ENCODE measurements at places on chromosomes 6 and 20.

DNA sequence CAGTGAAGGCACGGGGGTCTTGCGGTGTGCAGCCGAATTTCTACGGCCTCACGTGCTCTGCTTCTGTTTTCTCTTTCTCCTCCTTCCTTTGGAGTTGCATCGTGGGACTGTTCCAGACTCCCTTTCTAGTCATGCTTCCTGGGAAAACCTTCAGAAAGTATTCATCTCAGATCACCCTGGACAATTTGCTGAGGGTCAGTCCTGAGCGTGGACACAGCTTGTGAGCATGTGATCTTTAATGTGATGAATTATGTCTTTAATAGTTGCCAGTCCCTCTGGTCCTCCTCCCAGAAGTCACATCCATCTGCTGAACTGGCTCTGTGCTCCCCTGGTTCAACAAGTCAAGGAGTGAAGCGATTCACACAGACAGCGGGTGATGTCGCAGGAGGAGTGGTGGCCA lies 145.0 kb upstream of the PDE10A start:
- no peak for DNase-seq

- DNase-seq: no peak
Measured at GRCh38 chr20:20895537-20895936, 183.1 kb upstream of the RALGAPA2 start.

DNA sequence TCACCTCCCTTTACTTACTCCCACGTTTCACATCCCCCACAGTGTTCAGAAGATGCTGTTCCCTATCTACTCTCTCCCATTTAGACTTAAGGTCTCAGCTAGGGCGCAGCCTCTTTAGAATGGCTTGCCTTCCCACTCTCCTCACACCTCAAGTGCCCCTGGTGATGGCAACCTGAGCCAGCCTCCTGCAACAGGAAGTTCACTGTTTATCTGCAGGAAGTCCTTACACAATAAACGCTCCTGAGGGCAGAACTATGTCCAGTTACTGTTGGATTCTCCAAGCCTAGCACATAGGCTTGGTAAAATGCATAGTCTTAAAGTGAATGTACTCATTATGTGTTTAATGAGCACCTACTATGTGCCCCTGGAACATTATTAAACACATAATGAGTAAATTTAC lies 21.9 kb upstream of the RAB22A start:
- DNase-seq: no peak

- DNase-seq: no peak
Measured at GRCh38 chr6:135910790-135911618, 59.5 kb downstream of the PDE7B start.

DNA sequence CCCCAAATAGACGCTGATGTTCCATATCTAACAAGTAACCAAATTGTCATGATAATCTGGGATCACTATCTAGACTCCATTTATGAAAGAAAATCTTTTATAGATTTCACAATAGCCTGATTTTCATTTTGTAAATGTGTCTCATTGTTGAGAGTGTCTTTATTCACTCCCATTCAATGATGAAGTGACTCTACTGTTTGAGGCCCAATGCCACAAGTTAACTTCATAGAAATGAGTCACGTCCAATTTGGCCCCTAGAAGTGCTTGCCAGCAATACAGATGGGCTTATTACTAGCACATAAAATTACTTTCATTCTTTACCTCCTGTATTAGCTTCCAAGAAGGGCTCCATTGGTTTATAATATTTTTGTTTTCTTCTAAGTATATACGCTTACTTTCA lies 6.3 kb downstream of the IPCEF1 start:
- no peak for DNase-seq

DNA sequence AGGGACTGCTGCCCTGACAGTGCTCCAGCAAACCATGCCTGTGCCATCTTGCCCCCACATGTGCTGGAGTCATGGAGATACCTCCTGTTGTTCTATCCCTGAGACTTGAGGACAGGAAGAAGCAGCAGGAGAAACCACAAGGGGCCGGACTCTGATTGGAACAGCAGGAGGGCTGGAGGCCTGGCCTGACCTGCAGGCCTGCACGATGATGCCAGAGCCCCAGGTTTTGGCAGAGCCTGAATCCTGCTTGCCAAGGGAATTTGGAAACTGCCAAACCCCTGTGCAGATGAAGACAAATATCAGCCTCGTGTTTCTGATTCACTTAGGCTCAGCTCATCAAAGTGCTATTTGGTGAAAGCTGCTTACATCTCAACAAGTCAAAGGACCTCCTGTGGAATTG lies 177.6 kb downstream of the MAFB start:
- no peak for DNase-seq

GRCh38 chr6:15389765-15390723 lies 144.2 kb downstream of the JARID2 start:
- no peak for DNase-seq

- DNase-seq: no peak
Measured at GRCh38 chr20:22909436-22909835, 125.7 kb upstream of the SSTR4 start.

DNA sequence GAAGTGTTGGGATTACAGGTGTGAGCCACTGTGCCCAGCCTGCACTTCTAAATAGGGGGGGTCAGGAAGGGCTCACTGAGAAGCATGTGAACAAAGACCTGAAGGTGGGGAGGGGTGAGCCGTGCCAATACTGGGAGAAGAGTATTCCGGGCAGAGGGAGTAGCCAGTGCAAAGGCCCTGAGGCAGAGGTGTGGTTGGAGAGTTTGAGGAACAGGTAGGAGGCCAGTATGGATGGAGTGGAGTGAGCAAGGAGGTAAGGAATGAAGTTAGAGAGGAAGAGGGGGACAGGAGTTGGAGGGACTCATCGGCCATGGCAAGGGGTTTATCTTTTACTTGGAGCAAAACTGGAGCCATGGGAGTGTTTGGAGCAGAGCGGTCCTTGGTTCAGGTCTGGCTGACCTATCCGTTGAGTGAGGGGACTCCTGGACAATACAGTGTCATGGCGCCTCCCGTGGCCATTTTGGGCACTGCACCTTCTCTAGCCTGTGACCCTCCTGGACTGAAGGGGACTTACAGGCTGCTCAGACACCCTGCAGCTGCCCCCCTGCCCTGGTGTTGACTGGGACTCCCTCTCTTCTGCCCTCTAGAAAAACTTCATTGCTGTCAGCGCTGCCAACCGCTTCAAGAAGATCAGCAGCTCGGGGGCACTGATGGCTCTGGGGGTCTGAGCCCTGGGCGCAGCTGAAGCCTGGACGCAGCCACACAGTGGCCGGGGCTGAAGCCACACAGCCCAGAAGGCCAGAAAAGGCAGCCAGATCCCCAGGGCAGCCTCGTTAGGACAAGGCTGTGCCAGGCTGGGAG lies 12.1 kb downstream of the FOXS1 start:
- peak; percentile 29 for DNase-seq

DNA sequence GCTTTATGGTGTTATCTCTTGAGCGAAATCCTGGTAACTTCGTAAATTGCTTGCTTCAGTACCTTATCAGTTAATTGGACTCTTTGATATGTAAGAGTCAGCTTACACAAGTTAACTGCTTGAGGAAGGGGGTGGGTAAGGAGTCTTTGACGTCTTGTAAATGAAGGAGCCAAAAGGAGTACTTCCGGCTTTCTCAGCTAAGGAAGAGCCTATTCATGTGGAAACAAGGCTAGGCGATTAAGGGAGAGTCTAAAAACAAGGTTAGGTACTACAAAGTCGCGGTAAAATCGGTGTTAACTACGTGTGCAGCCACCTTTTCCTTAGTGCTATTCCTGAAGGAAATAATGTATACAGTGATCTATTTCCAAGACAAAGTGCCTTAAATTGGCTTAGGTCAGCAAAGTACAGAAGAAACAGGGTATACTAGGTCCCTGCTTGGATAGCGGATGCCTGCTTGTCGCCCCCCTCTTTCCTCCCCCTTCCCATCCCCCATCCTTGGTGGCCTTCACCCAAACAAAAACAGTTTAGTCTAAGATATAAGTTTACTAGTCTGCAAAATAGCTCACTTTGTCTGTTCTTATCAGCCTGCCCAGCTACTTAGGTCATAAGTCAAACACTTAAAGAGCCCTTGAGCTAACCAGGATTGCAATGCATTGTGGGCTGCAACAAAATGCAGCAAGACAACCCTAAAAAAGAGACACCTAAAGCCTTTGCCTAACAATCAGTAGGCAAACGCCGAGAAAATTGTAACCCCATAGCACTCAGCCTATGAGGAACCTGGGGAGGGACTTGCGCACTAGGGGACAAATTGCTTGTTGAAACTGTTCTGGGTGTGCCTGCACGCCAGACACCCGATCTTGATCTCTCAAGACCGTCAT lies 147.3 kb downstream of the TRIM27 start:
- no peak for DNase-seq

GRCh38 chr6:22716721-22717120 lies 147.4 kb downstream of the HDGFL1 start:
- DNase-seq: no peak

- no peak for DNase-seq
Measured at GRCh38 chr6:108476376-108476775, 84.3 kb upstream of the FOXO3 start.

GRCh38 chr6:40956936-40957335 lies 82.1 kb downstream of the UNC5CL start:
- no peak for DNase-seq

GRCh38 chr20:19735446-19735845 lies 22.6 kb upstream of the RIN2 start:
- DNase-seq: no peak

- peak; percentile 70 for DNase-seq
Measured at GRCh38 chr20:37384683-37385174, 38.8 kb downstream of the SRC start.

GRCh38 chr6:97440590-97441176 lies 157.7 kb upstream of the MMS22L start:
- DNase-seq: no peak

DNA sequence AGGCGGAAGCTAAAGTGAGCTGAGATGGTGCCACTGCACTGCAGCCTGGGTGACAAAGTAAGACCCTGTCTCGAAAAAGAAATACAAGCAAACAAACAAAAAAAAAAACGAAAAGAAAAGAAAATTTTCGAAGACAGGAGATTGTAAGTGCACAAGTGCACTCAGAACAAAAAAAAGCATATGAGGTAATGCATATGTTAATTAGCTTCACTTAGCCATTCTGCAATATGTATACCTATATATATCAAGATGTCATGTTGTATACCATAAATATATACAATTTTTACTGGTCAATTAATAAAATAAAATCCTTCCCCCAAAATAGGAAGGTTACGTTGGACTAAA lies 127.5 kb downstream of the RIN2 start:
- DNase-seq: no peak

GRCh38 chr6:67896476-67896875 lies 738.6 kb upstream of the ADGRB3 start:
- no peak for DNase-seq

GRCh38 chr6:115194981-115195638 lies 852.3 kb upstream of the HS3ST5 start:
- DNase-seq: no peak

DNA sequence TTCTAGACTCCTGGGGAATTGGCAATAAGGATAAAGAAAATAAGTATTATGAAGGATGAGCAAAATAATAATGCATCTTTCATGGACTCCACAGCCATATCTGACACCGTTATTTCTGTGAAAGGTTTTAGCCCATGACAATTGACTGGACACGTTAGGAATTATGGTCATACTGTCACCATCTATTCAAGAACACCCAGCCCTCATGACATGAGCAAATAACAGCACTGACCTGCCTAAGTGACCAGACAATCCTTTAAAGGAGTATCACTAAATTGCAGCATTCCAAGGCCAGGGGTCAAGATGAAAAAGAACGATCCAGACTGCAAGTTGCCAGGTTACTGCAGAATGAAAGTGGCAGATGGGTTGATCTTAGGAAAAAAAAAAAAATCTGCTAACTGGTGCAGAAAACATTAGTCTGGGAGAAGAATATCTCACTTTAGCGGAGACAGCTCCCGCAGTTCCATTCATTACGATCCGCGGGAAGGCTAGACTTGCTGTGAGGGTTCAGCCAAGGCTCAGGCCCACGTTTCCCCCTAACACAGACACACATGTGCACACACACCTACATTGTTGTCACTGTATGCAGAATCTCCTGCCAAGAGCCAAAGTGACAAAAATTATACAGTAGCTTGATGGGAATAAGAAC lies 237.7 kb upstream of the AGPAT4 start:
- DNase-seq: no peak

GRCh38 chr6:49915035-49915434 lies 48.7 kb upstream of the CRISP1 start:
- DNase-seq: no peak

GRCh38 chr6:67184405-67184804 lies 1450.7 kb upstream of the ADGRB3 start:
- DNase-seq: no peak

- no peak for DNase-seq
Measured at GRCh38 chr6:52371656-52372191, 9.8 kb downstream of the PAQR8 start.

GRCh38 chr6:68891419-68891818 lies 256.3 kb downstream of the ADGRB3 start:
- no peak for DNase-seq

Data from stimulated activated CD4-positive, alpha-beta T cell treated with anti-CD3 and anti-CD28 coated beads, Interleukin-1b, Interleukin-23, amount 100 ng/mL, for 24 hours (primary cell).